Activated effector memory CD4-positive, alpha-beta T cell treated with anti-CD3 and anti-CD28 coated beads, Interleukin-2, amount 50 U/mL, for 16 hours (primary cell): ENCODE measurements at places on chromosomes 1 and 21.

DNA sequence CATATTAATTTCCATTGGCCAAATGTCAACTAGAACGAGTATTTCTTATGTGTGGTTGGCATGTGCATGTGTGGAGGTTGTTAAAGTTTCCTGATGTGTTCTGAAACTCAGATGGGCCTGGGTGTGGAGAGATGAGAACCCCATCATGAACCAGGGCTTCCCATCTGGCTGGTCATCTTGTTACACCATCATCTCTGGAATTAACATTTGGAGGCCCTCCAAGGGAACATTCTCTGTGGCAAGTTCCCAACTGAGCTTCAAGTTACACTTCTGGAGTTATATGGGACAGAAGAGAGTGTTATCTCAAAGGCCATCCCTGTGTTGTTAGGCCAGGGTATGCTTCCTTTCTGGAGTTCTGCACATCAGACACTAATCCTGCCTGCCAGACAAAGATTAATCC is 183.6 kb downstream of the TTLL7 start:
- DNase-seq, result no peak

GRCh38 chr1:210280221-210280620 is 47.6 kb downstream of the SERTAD4 start:
- DNase-seq, result no peak

- DNase-seq, result no peak
Measured at GRCh38 chr1:202034149-202034682, 23.8 kb downstream of the ELF3 start.

DNA sequence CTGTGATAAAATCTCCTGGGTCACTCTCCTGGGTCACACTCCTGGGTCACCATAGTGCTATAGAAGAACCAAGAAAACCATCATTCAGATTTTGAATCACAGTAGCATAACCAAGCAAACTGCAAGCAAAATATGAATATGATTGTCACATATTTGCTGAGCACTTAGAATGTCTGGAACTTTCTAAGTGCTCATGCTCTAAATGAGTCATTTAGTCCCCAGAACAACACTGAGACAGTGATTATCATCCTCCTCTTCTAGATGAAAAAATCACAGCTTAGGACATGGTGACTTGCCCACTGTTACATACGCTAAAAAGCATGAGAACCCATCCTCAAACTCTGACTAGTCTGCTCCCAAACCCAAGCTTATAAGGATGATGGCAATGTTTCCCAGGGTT is 39.5 kb upstream of the DDAH1 start:
- no peak for DNase-seq

- DNase-seq, result no peak
Measured at GRCh38 chr1:64172458-64172983, 30.9 kb upstream of the UBE2U start.

DNA sequence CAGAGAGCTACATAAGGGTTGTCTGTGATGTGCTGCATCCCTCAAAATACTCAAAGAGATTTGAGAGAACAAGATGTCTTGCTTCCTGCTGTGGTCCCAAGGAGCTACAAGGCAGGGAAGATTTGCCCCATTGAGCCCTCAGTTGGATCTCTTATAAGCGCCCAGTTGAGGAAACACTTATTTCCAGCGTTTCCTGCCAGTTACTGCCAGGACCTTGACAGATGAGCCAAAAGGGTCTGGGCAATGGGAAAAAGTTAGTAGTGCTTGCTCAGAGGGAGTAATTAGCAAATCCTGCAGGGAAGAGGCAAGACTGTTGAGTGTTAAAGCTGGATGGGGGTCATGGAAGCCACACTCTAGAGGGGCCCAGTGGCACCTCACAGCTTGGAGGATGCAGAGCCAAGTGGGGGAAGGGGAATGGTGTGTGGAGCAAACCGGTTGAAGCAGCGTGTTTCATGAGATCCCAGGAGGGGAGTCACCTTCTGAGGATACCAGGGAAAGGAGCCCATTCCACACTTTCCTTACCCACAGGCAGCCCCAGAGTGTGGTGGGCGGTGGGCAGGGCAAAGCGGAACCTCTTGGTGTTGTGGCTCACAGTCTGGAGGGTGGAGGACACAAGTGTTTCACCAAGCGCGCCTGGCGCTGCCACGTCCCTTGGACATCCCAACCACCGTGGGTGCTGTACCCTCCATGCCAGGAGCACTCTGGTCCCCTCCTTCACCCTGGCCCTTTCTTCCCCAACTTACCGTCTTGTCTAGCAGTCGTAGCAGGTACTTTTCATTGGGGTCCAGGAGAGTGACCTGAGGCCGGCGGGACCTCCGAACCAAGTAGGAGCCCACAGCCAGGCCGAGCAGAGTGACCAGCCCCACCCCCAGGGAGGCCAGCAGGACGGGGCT is 805 bp downstream of the CYB5R1 start:
- no peak for DNase-seq

DNA sequence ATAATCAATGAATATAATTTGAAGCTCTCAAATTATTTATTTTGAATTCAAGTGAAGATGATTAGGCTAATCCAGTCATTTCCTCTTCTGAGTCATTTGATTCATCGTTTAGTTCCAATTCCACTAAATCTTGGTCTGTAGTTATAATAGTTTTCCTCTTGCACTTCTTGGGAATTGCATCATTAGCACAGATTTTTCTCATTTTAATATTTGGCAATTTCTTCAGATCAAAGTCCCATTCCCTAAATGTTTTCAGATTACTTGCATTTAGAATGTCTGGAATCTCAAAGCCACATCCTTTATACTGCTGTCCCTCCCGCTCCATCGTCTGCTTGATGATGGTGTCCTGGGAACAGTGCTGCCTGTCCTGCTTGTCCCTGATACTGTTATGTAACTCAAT is 43.5 kb downstream of the MAST2 start:
- DNase-seq, result no peak

DNA sequence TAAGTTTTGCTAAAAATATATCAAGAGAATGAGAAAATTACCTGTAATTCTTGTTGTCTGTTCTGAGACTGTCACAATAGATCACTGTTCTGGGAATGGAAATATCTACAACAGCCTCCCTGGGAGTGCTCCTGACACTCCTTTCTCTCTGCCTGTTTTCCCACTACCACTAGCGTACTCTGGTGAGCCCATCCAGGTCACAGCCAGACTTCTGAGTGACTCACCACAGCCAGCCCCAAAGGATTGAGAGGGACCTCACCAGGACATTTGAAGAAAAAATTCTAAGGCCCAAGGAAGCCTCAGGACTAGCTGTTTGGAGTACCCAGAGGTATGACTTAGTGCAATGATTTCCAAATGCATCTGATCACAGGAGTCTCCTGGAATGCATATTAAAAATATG is 39.0 kb upstream of the TADA1 start:
- DNase-seq, result no peak

DNA sequence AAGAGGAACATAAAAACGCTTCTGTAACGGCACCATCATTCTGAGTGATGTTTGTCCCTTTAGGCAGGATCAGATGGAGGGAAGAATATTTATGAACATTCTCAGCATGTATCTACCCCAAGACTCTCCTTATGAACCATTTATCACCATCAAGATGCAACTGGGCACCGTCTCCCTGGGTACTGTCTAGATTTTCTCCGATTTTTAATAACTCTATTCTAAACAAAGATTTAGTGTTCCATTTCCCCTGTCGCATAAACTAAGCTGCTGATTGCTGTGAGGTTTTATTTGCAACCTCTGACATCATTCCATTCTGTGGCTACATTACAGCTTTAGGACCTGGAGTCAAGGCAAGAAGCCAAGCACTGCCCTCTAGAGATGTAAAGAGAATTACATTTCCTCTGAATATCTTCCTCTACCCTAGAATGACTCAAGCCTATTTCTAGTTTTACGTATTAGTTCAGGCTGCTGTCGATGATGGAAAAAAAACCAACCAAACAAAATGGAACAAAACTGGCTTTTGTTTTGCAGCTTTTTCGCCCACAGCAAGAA is 130.1 kb upstream of the MAP1LC3C start:
- no peak for DNase-seq

DNA sequence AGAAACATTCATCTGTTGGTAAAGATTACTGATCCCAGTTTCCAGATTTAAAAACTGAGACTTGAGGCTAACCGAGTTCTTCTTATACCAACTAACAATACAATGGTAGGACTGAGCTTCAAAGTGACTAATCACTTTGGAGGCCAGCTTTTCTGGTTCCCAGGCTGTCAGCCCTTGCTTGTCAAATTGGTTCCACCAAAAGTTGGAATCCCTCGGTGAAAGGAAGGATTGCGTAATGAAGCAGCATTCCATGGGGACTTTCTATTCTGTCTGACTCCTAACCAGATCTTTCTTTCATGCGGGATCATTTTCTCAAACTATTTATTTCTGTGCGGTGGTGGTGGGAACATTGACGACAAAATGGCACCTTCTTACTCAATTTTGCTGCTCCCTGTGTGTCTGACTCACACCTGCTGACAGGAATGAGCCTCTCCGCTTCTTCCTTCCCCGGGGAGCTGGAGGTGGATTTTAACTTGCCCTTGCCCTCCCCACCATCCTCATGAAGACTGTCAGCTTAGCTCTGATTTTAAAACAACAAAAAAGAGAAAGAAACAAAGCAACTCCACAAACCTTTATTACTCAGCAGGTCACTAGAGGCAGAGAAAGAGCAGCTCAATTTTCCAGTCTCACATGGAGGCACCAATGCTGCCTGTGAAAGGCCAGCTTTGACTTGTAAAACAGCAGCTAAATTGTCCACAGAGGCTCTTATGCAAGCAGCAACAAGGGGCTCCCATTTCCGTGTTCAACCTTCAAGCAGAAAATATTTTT is 32.9 kb upstream of the RASAL2 start:
- no peak for DNase-seq

DNA sequence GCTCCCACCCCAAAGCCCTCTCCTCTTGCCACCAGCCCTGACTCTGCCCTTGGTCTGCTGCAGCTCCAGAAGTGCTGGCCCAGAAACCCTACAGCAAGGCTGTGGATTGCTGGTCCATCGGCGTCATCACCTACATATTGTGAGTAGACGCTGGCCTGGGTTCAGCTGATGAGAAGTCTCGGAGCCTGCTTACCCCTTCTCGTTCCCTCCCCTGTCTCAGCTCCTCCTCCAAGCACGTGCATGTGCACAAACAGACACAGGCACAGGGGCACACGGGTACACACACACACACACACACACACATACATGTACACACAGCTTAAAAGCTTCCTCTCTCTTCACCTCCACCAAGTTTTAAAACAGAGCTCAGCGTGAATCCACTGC is 24.3 kb downstream of the CAMK1G start:
- DNase-seq, result no peak

DNA sequence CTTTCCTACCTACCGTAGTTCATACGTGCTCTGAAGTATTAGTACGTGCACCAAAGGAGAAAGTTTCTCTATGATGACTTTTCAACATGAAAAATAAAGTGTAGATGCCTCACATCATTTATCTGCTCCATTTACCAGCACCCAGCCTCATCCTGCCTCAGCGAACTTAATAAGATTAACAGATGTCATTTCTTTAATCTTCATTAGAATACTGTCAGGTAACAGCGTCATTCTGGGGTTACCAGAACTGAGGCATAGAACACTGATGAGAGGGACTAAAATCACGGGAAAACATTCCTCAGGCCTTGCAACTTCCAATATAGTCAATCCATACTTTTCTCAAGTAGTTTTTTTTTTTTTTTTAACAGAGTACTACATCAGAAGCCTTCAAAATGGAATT is 43.2 kb upstream of the DISC1 start:
- no peak for DNase-seq

DNA sequence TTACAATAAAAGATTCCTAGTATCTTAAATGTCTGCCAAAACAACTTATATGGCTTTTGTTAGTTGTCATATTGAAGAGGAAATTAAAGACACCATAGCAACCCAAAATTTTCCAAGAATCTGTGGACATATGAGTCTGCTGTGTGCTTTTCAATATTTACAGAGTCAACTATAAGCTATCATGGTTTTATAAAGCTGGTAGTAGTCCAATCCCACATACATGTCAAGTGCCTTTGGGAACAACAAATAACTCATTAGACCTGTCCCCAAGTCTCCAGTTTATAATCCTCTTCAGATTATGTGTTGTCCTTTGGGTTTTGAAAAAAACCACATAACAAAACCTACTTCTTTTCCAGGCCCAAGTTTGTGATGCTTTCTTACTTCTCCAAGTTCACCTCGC is 293.8 kb upstream of the USP25 start:
- no peak for DNase-seq

DNA sequence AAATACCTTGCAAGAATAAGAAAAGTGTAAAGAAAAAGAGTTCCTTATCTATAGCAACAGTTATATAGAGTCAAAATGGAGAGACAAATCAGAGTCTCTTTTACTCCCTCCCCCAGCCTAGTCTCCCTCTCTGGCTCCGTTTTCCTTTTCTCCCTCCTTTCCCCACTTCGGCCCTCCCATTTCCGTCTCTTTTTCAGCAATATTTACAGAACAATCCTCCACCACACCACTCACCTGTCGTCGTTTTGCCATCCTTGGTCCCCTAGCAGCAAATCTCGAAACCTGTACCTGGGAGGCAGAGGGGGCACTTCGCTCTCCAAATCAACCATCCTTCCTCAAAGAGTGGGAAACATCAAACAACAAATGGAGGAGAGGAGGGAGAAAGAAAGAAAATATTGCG is 259 bp downstream of the KCNT2 start:
- no peak for DNase-seq

- no peak for DNase-seq
Measured at GRCh38 chr1:59556802-59557548, 257.8 kb upstream of the HOOK1 start.

DNA sequence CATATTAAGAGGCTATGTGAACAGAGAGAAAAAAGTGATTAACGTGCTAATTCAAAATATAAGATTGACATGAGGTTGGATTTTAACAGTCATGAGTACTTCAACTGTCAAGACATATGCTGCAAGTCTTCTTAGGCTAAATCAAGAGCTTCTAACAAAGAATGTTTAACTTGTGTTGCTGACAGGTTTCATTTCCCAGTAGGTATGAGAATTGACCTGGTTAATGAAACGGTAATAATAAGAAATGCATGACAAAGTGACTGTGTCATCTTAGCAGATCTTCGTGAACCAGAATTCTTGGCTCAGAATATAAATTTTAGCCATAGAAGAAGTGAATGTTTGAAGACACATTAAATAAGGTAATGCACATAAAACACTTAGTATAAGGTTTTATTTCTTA is 132.6 kb upstream of the PTGFR start:
- DNase-seq, result no peak

GRCh38 chr1:85373378-85373708 is 91.6 kb downstream of the DDAH1 start:
- DNase-seq, result no peak

- DNase-seq, result no peak
Measured at GRCh38 chr1:61435226-61435625, 289.7 kb downstream of the TM2D1 start.

DNA sequence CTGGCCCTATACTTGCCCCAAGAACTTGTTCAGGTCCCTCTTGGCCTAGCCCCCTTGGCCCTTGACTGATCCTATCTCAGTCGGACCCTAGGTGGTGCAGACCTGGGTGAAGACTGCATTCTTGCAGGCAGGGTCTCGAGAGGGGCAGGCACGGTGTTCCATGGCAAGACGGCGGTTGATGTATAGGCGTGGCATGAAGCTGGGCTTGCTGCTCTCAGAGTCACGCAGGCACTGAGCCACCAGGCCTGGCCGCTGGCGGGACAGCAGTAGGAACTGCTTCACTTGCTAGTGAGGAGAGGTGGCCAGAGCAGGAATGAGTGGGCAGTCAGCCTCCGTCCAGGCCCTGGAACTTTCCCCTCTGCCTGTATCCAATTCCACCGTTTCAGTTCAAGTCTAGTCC is 3.8 kb downstream of the HECTD3 start:
- DNase-seq, result peak; percentile 38
